Smooth muscle cell of the pulmonary artery (primary cell): ENCODE measurements at places on chromosomes 7 and 10. TPM values are rescaled to one million over a fixed set of nuclear protein-coding genes. Genes with fewer than 3 reads are reported as not detected.

C10orf88 gene
- total RNA-seq: 12.3 and 19.0 TPM in 2 replicates

KCND2 gene
- total RNA-seq: 0.46 and 4.9 TPM in 2 replicates

AQP1 gene
- 71.5 and 335 TPM in 2 replicates for total RNA-seq

TRIM50 gene
- total RNA-seq: not detected in 2 replicates

TUBAL3 gene
- total RNA-seq: not detected in 2 replicates

PRPF18 gene
- total RNA-seq: 22.4 and 28.9 TPM in 2 replicates

FZD1 gene
- total RNA-seq: 14.9 and 24.2 TPM in 2 replicates

OIT3 gene
- total RNA-seq: under 0.01 and 0.03 TPM in 2 replicates

MLXIPL gene
- total RNA-seq: 0.03 and 0.39 TPM in 2 replicates

NACAD gene
- 3.8 and 4.2 TPM in 2 replicates for total RNA-seq

CREB5 gene
- 1.7 and 7.6 TPM in 2 replicates for total RNA-seq

GPNMB gene
- total RNA-seq: 205 and 214 TPM in 2 replicates

IFIT1B gene
- 0.03 TPM in 1 of 2 replicates, not detected in the other for total RNA-seq

PIP gene
- not detected in 2 replicates for total RNA-seq

KEL gene
- 0.13 TPM in 1 of 2 replicates, not detected in the other for total RNA-seq

NUDT1 gene
- total RNA-seq: 8.3 and 16.7 TPM in 2 replicates

CNNM1 gene
- total RNA-seq: 0.07 and 0.17 TPM in 2 replicates

CAMK2B gene
- 0.26 and 0.63 TPM in 2 replicates for total RNA-seq

SPDYE1 gene
- total RNA-seq: not detected in 2 replicates

ENO4 gene
- 0.07 and 0.13 TPM in 2 replicates for total RNA-seq

SCART1 gene
- total RNA-seq: 2.5 and 2.8 TPM in 2 replicates

CSTF2T gene
- 15.4 and 19.0 TPM in 2 replicates for total RNA-seq

AIFM2 gene
- total RNA-seq: 9.0 and 11.5 TPM in 2 replicates

CLDN15 gene
- total RNA-seq: 3.1 and 4.3 TPM in 2 replicates

STRIP2 gene
- total RNA-seq: 2.2 and 20.9 TPM in 2 replicates

TAS2R41 gene
- not detected in 2 replicates for total RNA-seq

GARIN1A gene
- total RNA-seq: 1.3 and 1.4 TPM in 2 replicates

CARD11 gene
- 0.13 TPM in 1 of 2 replicates, not detected in the other for total RNA-seq

ZDHHC16 gene
- 42.0 and 42.9 TPM in 2 replicates for total RNA-seq

NYAP1 gene
- total RNA-seq: 1.4 and 2.3 TPM in 2 replicates

FOXI2 gene
- not detected in 2 replicates for total RNA-seq

RSPH10B2 gene
- total RNA-seq: 0.20 TPM in 1 of 2 replicates, not detected in the other

MALRD1 gene
- total RNA-seq: 0.07 and 0.85 TPM in 2 replicates

TDRD1 gene
- 0.13 and 1.2 TPM in 2 replicates for total RNA-seq

IDI2 gene
- not detected in 2 replicates for total RNA-seq

VSIR gene
- 9.8 and 40.8 TPM in 2 replicates for total RNA-seq

WDR86 gene
- 0.26 TPM in 2 replicates for total RNA-seq

RHOBTB1 gene
- 13.7 and 15.8 TPM in 2 replicates for total RNA-seq

PLA2G12B gene
- not detected in 2 replicates for total RNA-seq

MYH16 gene
- total RNA-seq: not detected in 2 replicates

MAD1L1 gene
- 35.6 and 38.5 TPM in 2 replicates for total RNA-seq

ACHE gene
- total RNA-seq: 0.07 and 0.13 TPM in 2 replicates

AKR1B1 gene
- 46.7 and 87.0 TPM in 2 replicates for total RNA-seq

ACTA2 gene
- 1,211 and 1,255 TPM in 2 replicates for total RNA-seq

GIMAP8 gene
- total RNA-seq: 0.07 TPM in 2 replicates

TMEM176A gene
- not detected in 2 replicates for total RNA-seq

ZNF853 gene
- 0.78 and 0.99 TPM in 2 replicates for total RNA-seq

SPDYE2B gene
- total RNA-seq: not detected in 2 replicates
